ENCODE measurements at places on chromosomes 13 and 19. TPM values are rescaled to one million over a fixed set of nuclear protein-coding genes. Genes with fewer than 3 reads are reported as not detected.

LIM2 gene
- not detected for total RNA-seq

MAP1S gene
- total RNA-seq = 25.5 TPM

ANKRD10 gene
- 49.4 TPM for total RNA-seq

SMAD9 gene
- 4.5 TPM for total RNA-seq

GZMM gene
- 0.37 TPM for total RNA-seq

DNA sequence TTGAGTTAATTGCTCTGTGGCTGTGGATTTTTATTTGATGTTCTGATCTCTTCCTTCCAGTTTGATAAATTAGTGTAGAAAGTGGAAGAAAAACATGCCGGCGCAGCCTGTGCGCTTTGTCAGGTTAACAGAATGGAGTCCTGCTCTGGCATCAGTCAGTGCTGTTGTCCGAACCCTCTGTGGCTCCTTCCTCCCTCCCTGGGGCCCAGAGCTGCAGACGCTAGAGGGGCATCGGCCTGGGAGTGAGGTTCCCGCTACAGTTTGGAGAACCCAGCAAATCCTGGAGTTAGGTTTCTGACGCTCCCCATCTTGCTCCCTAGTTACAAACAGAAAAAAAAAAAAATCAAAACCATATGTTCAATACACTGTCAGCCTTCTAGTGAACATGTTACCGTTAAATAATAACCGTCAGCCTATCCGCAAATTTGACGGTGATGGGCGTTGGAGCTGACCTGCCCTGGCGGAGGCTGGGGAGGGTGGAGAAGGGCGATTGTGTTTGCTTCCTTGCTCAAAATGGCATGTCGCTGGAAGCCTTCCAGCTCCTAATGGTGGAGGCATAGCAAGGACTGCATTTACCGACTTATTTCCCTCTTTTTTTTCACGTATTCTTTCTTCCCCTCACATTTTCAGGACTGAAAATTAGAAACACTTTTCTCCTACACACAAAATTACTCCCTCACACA, 13.6 kb downstream of the MBNL2 start:
- no peak for DNase-seq

- no peak for DNase-seq
Measured at GRCh38 chr19:48659768-48660167, 13.0 kb downstream of the NTN5 start.

- no peak for DNase-seq
Measured at GRCh38 chr13:60026286-60026685, 137.4 kb downstream of the DIAPH3 start.

GRCh38 chr13:61086087-61086486, 329.6 kb downstream of the PCDH20 start:
- no peak for DNase-seq

Data from left ventricle myocardium superior (tissue), 1 donor.